ENCODE measurements at places on chromosomes 12 and 14.
A peak's percentile ranks its signal among the peaks of the same experiment; 100 is the strongest.

- no peaks in the 10 kb centered on the region for H3K4me1 ChIP-seq
- peak overlapping the region; percentile 43 for H3K4me3 ChIP-seq
- peak overlapping the region; percentile 76 for H3K27ac ChIP-seq
These were observed 225.1 kb upstream of the CRY1 start for GRCh38 chr12:107318556-107318805.

DNA sequence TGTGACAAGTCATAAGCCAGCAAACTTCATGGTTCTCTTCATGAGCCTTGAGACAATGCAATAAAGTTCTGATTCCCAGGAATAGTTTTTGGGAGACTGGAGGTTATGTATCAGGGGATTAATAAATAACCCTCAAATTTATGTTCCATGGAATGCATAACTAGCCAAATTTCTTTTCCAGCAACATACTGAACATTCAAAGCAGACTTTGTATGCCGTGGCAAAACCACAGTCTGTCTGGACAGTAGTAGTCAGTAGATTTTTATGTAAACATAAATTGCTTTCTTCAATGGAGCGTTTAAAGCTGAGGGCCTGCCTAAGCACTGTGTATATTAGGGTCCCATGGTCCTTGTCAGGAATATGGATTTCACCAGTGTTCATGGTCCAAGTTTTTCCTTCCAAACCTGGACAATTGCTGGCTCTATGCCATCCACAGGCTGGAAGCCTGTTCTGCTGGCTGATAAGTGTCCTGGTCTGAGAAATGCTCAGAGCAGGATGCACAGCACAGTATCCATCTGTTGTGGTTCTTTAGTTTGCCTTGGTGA, 144.9 kb downstream of the SRGAP1 start:
- no peaks in the 10 kb centered on the region for H3K27me3 ChIP-seq
- H3K36me3 ChIP-seq = no peaks in the 10 kb centered on the region
- DNase-seq = no peak
- no peak overlapping the region for H3K4me3 ChIP-seq
- no peak overlapping the region for H3K27ac ChIP-seq

GRCh38 chr12:130601327-130601726, 114.8 kb downstream of the RIMBP2 start:
- no peak overlapping the region for H3K27ac ChIP-seq
- no peaks in the 10 kb centered on the region for H3K36me3 ChIP-seq
- DNase-seq = no peak

DNA sequence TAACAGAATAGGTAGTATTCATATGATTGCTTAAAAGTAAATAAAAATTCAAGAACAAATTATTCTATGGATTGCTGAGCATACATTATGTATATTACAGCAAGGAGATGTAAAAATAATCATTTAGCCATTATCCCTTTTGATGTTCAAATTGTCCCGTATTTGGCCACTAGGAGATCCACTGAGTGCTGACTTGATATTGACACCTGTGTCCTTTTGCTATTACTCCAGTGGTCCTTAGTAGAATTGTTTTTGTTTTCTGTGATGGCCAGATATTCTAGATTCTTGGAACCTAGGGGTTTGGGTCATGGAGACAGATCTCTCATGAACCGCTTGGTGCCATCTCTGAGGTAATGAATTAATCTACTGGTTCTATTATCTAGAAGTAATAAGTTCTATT, 16.8 kb downstream of the ERO1A start:
- DNase-seq = no peak
- H3K4me3 ChIP-seq = no peak overlapping the region
- H3K36me3 ChIP-seq = no peaks in the 10 kb centered on the region
- H3K27ac ChIP-seq = no peak overlapping the region

DNA sequence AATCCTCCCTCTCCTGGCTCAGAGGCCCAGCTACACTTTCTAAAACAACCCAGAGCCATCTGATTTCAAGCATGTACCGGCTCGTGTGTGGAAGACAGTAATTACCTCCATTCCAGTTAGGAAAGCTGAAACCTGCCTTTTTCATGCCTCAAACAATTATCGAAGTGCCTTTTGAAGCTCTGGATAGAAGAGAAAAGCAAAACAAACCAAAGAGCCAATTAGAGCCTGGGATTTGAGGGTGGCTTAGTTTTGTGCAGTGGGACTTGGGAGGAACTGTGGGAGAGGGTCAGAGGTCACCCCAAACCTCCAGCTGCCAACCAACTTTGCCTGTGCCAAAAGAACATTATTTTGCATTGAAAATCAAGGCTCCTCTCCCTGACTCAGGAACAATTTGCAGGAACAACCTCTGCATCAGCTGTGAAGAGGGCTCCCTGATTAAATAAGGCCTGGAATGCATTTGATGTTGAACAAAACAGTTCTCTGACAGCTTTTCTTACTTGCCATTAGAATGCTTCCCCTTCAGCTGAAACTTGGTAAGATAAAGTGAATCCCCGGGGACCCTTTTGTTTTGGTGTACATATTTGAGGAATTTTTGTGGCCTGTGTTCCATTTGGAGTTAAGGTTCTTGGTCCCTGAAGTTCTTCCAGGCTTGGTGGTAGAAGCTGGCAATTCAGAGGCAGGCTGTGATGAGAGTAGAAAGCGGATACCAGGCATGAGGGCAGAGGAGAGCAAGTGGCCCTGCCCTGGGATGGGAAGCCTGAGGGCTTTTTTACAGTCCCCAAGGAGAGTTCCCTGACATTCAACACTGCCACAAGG, 270.1 kb downstream of the ZFP36L1 start:
- no peak for DNase-seq
- no peak overlapping the region for H3K4me3 ChIP-seq
- H3K4me1 ChIP-seq = peaks cover 6% of the 10 kb centered on the region
- H3K27me3 ChIP-seq = no peaks in the 10 kb centered on the region

DNA sequence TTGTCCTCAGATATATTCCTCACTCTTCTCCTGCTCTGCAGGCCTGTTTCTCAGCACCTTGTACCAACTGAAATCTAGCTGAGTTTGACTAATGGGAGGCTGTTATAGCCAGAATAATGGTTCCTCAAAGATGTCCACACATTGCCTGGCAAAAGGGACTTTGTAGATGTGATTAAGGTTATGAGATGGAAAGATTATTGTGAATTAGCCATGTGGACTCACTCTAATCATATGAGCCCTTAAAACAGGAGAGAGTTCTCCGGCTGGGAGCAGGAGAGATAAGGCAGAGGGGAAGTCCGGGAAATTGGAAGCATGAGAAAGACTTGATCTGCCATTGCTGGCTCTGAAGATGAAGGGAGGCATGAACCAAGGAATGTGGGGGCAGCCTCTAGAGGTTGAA, 40.0 kb upstream of the KTN1 start:
- H3K27me3 ChIP-seq = no peaks in the 10 kb centered on the region
- H3K27ac ChIP-seq = no peak overlapping the region
- no peaks in the 10 kb centered on the region for H3K36me3 ChIP-seq
- H3K4me1 ChIP-seq = no peaks in the 10 kb centered on the region
